K562 (cell line): ENCODE measurements at places on chromosomes 6 and 20. TPM values are rescaled to one million over a fixed set of nuclear protein-coding genes. Genes with fewer than 3 reads are reported as not detected.

Gene SLC22A2
- polyA plus RNA-seq, result not detected in 2 replicates

Gene SRMS
- polyA plus RNA-seq, result not detected in 2 replicates

Gene ATP5F1E
- polyA plus RNA-seq, result 109 and 117 TPM in 2 replicates

Gene IL20RA
- polyA plus RNA-seq, result not detected in 2 replicates

Gene ATAT1
- polyA plus RNA-seq, result 4.9 and 5.1 TPM in 2 replicates

Gene CASS4
- polyA plus RNA-seq, result 21.7 and 30.0 TPM in 2 replicates

Gene ACSS1
- polyA plus RNA-seq, result 0.23 and 0.28 TPM in 2 replicates

Gene SLC12A5
- polyA plus RNA-seq, result 7.5 and 8.5 TPM in 2 replicates

Gene ZSCAN16
- polyA plus RNA-seq, result not detected in 2 replicates

Gene PTGIS
- polyA plus RNA-seq, result not detected in 2 replicates

Gene RPP40
- polyA plus RNA-seq, result 35.7 and 46.6 TPM in 2 replicates

Gene FAM209B
- 0.40 TPM in 1 of 2 replicates, not detected in the other for polyA plus RNA-seq

Gene TBXT
- not detected in 2 replicates for polyA plus RNA-seq

Gene PIM1
- 235 and 249 TPM in 2 replicates for polyA plus RNA-seq

Gene COX4I2
- not detected in 2 replicates for polyA plus RNA-seq

Gene ZSCAN23
- polyA plus RNA-seq, result 0.17 and 0.38 TPM in 2 replicates

Gene NDRG3
- polyA plus RNA-seq, result 14.6 and 19.0 TPM in 2 replicates

Gene KIFC1
- 84.1 and 88.6 TPM in 2 replicates for polyA plus RNA-seq

Gene SLC32A1
- not detected in 2 replicates for polyA plus RNA-seq

Gene SYNDIG1
- polyA plus RNA-seq, result not detected in 2 replicates

Gene CLIC5
- not detected in 2 replicates for polyA plus RNA-seq

Gene PDE7B
- polyA plus RNA-seq, result not detected in 2 replicates

Gene C6orf141
- polyA plus RNA-seq, result not detected in 2 replicates

Gene BANF2
- not detected in 2 replicates for polyA plus RNA-seq

Gene PRPF6
- 53.9 and 60.5 TPM in 2 replicates for polyA plus RNA-seq

Gene SYTL3
- 0.04 TPM in 2 replicates for polyA plus RNA-seq

Gene PLAGL1
- 18.7 and 19.6 TPM in 2 replicates for polyA plus RNA-seq

Gene C20orf204
- 0.94 and 1.6 TPM in 2 replicates for polyA plus RNA-seq

Gene MCCD1
- not detected in 2 replicates for polyA plus RNA-seq

Gene SRSF3
- 534 and 652 TPM in 2 replicates for polyA plus RNA-seq

Gene DACT2
- polyA plus RNA-seq, result not detected in 2 replicates

Gene PACSIN1
- polyA plus RNA-seq, result 0.98 and 1.2 TPM in 2 replicates

Gene RIMS1
- not detected in 2 replicates for polyA plus RNA-seq

Gene CNBD2
- polyA plus RNA-seq, result 16.8 and 17.5 TPM in 2 replicates

Gene LY6G6F
- polyA plus RNA-seq, result 1.1 TPM in 1 of 2 replicates, not detected in the other

Gene SNAI1
- polyA plus RNA-seq, result 3.1 and 6.4 TPM in 2 replicates

Gene KCNK17
- not detected in 2 replicates for polyA plus RNA-seq

Gene MAN1A1
- 47.5 and 48.7 TPM in 2 replicates for polyA plus RNA-seq

Gene OR2H2
- polyA plus RNA-seq, result not detected in 2 replicates

Gene PRSS35
- polyA plus RNA-seq, result not detected in 2 replicates

Gene GSTA2
- polyA plus RNA-seq, result 0.08 and 0.13 TPM in 2 replicates

Gene LY6G5C
- not detected in 2 replicates for polyA plus RNA-seq

Gene CFAP61
- polyA plus RNA-seq, result not detected in 2 replicates

Gene MAP3K4
- polyA plus RNA-seq, result 40.6 and 44.9 TPM in 2 replicates

Gene RPS10
- polyA plus RNA-seq, result 4,615 and 5,251 TPM in 2 replicates

Gene GPR31
- not detected in 2 replicates for polyA plus RNA-seq

Gene LCA5
- polyA plus RNA-seq, result 1.2 and 1.7 TPM in 2 replicates

Gene CYP39A1
- polyA plus RNA-seq, result not detected in 2 replicates

Gene PPP1R3G
- polyA plus RNA-seq, result 0.01 TPM in 2 replicates

Gene PCSK2
- 0.04 TPM in 1 of 2 replicates, not detected in the other for polyA plus RNA-seq

Gene LRP11
- polyA plus RNA-seq, result 2.0 and 2.1 TPM in 2 replicates

Gene EYS
- 0.04 TPM in 1 of 2 replicates, not detected in the other for polyA plus RNA-seq

Gene GJE1
- not detected in 2 replicates for polyA plus RNA-seq
